ENCODE measurements at places on chromosomes 5 and 9.

DNA sequence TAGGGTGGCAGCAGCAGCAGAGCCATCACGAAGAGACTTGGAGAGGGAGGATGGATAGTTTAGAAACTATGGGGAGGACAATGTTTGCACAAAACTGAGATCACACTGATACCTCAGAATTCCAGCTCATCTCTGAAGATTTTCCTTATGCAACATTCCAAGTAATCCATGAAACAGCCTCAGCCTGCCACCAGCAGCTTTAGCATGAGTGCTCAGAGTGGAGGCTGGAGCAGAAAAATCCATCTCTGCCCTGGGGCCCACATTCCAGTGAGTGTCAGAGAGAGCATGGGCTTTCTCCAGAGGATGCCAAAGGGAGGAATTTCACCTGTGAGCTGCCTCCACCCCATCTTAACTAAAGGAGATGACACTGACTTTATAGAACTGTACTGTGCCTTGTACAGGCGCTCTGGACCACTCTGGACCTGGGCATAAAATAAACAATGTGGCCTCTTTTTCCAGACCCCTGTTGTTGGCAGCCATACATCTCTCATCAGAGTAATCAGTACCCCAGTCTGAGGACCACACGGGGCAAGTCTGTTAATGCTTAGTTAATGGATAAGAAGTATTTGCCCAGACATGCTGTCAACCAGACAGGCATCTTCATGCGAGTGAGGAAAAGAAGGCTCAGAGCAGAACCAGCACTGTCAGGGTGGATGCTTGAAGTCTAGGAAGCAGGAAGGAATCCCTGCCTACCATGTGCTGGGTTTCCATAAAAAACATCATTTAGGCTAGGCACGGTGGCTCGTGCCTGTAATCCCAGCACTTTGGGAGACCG is 440.9 kb downstream of the ENC1 start:
- DNase-seq: no peak

- no peak for DNase-seq
Observed at GRCh38 chr9:79446523-79447307, 125.0 kb upstream of the TLE4 start.

GRCh38 chr5:1946122-1946677 is 63.5 kb upstream of the IRX4 start:
- DNase-seq: no peak

- DNase-seq: no peak
Observed at GRCh38 chr5:169695919-169696490, 58.9 kb downstream of the DOCK2 start.

DNA sequence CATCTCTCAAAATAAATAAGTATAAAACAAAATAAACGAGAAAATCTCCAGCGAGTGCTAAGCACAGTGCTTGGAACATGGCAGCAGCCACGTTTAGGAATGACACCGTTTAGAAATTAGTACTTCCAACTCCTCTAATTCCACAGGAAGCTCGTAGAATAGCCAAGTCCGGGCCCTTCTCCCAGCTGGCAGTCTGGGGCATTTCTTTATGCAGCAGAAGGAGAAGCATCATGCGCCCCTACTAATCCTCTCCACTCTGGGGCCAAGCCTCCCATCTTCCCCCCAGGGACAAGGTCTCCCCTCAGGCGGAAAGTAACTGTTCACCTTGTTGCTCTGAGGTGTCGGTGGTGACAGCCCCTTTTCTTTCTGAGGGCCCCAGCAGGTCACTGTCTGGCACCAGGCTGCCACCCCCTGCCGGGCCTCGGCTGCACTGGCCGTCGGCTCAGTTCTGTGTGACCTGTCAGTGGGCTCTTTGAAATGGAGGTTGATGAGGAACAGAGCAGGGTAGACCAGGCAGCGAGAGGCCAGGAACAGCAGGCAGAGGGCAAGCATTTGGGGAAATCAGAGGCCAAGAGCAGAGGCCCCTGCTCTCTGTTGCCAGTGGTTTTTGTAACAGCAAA is 113.5 kb upstream of the WWC1 start:
- DNase-seq: no peak

- no peak for DNase-seq
Observed at GRCh38 chr9:100661668-100662067, 83.8 kb downstream of the CAVIN4 start.

DNA sequence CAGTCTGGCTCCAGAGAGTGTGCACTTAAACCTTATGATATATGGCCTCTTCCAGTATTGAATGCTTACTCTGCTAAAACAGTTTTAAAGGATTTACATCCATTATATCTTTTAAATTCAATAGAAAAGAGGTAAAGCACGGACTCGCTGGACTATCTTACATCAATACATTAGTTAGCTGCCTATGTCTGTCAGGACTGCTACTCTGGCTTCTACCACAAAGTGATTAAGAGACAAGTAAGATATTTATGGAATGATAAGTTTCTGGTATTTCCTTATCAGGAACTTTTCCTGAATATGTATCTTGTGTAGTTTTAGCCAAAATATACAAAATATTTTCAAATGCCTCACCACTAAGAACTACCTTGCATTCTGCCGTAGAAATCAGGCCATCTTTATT is 295.1 kb downstream of the ISL1 start:
- no peak for DNase-seq

- no peak for DNase-seq
Observed at GRCh38 chr9:78893774-78894401, 597.0 kb downstream of the PSAT1 start.

DNA sequence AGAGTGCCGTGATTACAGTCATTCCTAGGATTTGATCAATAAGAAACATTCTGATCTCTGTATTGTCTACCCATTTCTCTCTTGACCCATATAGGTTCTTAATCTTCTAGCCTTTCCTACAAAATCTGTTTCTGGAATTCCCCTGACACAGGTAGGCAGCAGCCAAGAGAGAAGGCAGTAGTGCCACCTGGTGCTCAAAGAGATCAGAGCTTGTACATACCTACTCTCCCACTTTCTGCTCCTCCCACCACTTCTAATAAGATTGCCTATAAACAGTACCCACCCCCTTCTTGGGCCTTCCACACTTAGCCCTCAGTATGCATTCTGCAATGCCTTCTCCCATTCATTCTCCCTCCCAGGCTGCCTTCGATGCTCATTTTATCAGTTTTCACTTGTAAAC is 117.4 kb upstream of the RORB start:
- DNase-seq: no peak

GRCh38 chr5:115842089-115842935 is 577 bp downstream of the AP3S1 start:
- peak; percentile 25 for DNase-seq
